ENCODE measurements at places on chromosomes 4 and X.

DNA sequence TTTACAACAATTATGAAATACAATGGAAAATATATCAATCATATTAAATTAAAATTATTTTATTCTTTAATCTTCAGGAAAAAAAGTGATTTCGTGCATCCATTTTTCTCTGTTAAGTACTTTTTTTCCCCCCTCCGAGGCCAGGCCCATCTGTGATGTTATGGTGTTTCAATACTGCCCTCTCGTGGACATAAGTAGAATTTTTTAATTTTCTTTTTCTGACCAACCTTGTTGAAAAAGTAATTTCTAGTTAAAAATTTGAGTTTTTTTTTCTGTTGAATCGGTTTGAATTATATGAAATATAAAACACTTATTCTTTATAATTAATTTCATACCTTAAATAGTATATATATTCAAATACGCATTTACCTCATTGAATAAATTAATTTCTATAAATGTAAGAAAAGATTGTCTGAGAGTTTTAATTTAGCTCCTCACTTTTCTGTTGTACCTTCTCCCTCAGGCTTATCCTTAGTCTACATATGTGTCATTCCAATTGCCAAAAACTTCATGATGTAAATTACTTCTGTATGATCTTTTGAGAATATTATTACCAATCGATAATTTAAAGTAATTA, 175.8 kb upstream of the TECRL start:
- no peak for DNase-seq

DNA sequence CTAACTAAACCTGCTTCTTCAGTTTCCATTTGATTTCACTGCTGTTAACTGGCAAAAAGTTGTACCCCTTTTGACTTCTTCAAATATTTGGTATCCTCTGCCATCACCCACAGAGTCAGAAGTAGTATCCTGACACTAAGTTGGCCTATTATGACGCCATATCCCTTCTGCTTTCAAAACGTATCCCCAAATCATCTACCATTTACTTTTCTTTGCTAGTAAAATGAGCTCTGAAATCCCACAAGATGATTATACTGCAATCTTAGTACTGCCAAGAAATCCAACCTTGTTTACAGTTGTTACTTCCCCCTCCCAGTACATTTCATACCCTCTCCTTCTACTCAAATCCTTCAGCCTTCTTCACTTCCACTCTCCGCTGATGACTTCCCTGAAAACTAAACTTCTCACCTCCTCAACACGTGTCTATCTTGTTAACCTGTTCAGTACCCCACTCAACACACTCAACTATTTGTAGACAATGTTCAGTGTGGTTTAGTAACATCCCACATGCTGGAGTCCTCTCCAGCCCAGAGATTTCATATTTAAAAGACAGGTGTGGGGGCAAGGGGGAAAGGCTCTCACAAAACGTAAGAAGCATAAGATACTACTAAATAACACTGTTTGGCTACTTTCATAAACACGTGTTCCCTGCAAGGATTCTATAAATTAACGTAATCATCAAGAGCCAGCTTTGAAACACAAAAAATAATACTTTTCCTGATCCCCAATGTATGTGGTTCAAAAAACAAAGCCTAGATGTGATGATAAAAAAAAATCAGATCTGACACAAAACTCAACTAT, 1.3 kb downstream of the NAF1 start:
- no peak for DNase-seq

DNA sequence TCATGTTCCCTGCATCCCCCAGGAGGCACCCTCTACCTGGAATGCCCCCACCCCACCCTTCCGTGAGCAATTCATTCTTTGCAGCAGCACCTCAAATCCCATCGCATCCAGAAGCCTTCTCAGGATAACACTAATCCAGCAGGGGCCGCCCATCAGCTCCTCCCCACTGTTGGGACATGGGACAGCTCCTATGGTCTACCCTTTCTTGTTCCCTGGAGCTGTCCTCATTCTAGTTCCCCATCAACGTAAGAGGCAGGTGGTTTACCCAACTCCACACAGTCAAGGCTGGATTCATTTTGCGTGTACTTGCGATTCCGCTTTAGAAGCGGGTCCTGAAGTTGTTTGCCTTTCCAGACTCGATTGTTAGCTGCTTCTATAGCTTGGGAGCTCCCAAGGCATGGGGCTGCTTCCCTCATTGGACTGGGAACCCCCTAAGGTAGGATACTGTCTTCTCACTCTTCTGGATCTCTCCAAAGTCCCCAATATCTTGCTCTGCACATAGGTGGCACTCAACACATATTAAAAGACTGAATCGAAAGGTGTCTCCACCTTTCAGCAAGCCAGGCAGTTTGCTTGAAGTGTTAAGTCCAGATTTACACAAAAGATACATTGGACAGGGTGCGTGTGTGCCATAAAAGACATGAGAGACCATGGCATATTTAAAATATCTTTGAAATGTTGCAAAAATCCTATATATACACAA, 942 bp upstream of the APLN start:
- no peak for DNase-seq

- DNase-seq: no peak
These were observed 822.3 kb upstream of the FTHL17 start for GRCh38 chrX:31894152-31894551.

- DNase-seq: no peak
These were observed 153.0 kb upstream of the SCML1 start for GRCh38 chrX:17584248-17584681.

GRCh38 chr4:41158274-41158673, 56.1 kb downstream of the APBB2 start:
- no peak for DNase-seq

- no peak for DNase-seq
These were observed 188.3 kb upstream of the RPS6KA3 start for GRCh38 chrX:20455001-20455400.

DNA sequence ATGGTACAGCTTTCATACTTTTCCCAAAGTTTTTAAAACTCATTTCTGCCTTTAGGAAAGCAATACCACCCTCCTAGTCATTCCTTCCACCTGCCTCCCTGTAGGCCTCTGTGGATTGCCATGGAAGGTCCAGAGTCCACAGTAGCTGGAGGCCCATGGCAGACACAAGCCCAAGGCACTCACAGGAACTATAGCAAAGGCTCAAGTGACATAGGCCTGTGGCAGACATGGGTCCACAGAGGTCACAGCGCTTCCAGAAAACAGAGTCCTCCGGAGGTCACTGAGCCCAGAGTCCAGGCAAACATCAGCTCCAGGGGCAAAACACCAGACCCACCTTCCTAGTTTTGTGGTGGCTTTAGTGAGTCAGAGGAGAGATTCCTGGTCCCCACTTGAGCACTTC, 147.6 kb upstream of the ATP6AP2 start:
- DNase-seq: no peak

GRCh38 chr4:10809905-10810304, 125.3 kb upstream of the CLNK start:
- no peak for DNase-seq

- no peak for DNase-seq
These were observed 14.1 kb upstream of the SMIM43 start for GRCh38 chr4:121778991-121779628.

GRCh38 chr4:167020410-167020809, 213.9 kb downstream of the SPOCK3 start:
- DNase-seq: no peak

GRCh38 chrX:24081661-24082154, 27.0 kb downstream of the EIF2S3 start:
- DNase-seq: peak; percentile 31

GRCh38 chr4:108628411-108628810, 8.0 kb downstream of the RPL34 start:
- DNase-seq: no peak

DNA sequence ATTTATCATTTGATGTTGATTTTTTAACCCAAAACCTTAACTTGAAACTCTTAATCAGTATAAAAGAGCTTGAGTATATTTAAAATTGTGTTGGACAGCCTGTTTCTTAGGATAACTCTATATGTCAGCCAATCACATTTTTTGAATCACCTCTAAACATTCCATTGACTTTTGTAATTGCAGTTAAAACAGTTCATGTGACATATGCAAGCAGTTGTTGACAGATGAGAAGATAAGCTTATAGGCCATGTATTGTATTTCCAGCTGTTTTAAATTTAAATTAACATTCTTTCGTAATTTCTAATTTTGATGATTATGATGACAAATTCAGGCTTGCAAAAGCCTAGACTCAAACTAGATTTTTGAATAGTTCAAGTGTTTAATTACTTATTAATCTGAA, 17.4 kb downstream of the VEGFC start:
- DNase-seq: no peak

- no peak for DNase-seq
These were observed 20.2 kb downstream of the CLNK start for GRCh38 chr4:10664408-10664807.

DNA sequence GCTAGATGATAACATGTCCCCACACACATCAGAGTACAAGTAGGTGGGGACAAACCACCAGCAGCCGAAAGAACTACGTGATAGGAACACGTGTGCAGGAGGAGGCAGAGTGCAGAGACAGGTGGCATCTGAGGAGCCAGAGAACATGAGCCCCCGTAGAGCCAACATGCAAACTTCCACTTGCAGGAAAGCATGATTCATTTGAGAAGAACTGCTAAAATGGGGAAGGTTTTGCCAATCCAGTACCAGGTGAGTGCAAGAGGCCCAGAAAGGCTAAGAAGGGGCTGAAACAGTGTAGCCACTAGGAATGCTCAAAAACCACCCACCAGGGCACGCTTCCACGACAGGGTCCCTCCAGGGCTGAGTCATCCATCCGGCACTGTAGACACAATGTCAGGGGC, 149.8 kb upstream of the TENM3 start:
- no peak for DNase-seq

GRCh38 chrX:32597777-32598176, 613.6 kb downstream of the DMD start:
- no peak for DNase-seq

- no peak for DNase-seq
These were observed 124.7 kb upstream of the C1QTNF7 start for GRCh38 chr4:15303052-15303641.

- DNase-seq: no peak
These were observed 115.3 kb upstream of the TRPC5 start for GRCh38 chrX:112197840-112198239.

DNA sequence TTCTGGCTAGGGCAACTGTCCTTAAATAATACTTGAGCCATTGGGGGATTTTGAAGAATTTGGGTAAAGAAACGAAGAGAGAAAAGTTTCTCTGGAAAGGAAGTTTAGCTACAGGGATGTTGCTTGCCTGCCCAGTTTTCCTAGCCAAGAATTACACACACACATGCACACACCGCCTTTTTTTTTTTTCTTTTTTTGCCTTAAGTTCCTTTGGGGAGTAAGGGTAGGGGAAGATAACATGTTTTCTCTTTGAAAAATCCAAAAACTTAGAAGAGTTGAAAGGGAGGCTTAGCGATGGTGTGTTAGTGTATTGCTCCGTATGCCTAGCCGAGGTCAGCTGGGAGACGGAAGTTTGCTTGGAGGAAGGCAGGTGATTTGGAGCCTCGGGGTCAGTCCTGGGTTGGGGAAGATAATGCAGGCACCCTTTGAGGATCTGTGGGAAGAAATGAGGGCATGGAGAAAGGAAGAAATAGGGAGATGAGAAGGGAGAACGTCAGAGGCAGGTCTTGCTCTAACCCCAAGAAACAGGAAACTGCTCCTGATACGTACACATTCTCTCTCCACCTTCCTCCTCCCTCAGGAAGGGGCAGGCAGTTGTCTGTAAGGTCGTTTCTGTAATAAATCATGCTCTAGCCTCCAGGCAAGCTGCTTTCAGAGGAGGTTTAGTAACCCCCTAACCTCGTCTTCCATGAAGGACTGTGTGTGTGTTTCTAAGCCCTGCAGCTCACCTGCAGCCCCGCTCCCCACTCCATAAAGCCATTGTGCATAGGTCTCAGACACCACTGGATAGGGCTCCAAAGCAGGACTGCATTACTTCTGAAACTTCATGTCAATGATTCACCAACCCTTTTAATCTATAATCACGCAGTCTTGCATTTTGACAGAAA, 10.5 kb downstream of the KLF3 start:
- no peak for DNase-seq

- DNase-seq: no peak
These were observed 41.3 kb downstream of the MAGEB17 start for GRCh38 chrX:16208601-16209000.

GRCh38 chrX:20347481-20347880, 80.8 kb upstream of the RPS6KA3 start:
- no peak for DNase-seq

GRCh38 chr4:158121161-158121579, 51.7 kb downstream of the GASK1B start:
- DNase-seq: no peak

DNA sequence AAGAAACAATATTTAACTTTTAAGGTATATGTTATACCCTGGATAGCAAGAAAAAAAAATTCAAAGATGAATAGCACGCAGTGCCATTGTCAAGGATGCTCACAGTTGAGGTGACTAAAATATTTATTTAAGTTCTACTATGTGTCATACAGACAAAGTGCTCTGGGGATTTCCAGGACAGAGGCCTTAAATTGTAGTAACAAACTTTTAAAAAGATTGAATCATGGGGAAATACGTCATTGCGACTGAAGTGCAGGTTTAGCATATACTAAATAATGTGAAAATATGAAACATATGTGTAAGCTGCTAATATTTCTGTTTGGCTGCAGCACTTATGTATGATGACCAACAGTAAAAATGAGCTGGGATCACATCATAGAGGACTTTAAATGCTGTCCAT, 748.0 kb upstream of the PCDH7 start:
- no peak for DNase-seq

- DNase-seq: no peak
These were observed 6.2 kb downstream of the NCAPG start for GRCh38 chr4:17817027-17817426.

DNA sequence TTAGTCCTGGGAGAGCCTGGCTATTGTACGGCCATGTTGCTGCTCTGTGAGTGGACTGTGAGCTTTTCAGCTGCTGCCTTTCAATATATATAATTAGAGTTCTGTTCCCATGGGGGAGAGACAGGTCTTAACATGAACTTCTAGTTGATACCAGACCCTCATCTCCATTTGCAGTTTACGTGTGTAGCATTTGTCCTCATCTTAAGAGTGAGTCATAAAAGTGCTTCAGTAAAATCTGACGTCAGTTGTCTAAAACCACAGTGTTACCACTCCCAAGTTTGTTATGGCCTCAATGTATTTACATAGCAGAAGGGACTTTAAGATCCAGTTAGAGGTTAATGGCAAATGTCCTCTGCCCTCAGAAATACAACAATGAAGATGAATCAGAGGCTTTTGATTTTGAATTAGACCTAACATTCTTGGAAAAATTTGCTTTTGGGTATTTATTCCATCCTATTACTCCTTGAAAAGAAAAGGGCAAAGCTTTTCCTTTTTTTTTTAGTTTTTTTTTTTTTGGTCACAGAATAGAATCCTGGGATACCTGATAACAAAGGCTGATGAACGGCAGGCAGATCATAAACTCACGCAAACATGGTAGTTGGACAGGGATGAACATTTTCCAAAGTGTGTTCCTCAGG, 38.6 kb downstream of the PHOX2B start:
- no peak for DNase-seq
